ENCODE measurements at places on chromosomes 4 and X.

DNA sequence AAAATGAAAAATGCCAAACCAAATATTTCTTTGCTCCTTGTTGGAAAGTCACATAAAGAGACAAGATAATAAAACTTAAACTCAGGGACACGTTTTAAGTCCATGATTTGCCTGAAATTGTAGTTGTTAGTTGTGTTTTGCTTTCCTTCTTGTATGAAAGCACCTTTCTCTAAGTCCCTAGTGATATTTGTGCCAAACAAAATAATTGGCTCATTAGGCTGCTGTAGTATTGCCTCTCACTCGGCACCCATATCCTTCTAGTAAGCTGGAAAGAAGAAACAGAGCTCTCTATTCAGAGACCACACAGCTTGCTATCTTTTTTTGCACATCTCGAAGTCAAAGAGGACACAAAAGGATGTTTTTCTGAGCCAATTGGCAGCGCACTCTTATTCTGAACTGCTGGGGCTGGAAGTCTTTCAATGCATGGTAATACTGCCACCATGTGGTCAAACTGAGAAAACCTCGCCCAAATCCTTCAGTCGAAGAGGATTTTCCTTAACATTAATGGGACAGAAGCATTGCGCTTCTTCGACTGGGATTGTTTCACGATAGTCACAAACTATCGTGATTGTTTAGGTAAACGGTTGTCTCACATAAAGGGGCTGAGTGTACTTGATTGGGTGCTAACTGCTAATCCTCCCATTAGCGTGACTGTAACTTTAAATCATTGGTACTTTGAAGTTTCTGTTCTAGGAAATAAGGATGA, 571.9 kb upstream of the LCORL start:
- no peak for DNase-seq

DNA sequence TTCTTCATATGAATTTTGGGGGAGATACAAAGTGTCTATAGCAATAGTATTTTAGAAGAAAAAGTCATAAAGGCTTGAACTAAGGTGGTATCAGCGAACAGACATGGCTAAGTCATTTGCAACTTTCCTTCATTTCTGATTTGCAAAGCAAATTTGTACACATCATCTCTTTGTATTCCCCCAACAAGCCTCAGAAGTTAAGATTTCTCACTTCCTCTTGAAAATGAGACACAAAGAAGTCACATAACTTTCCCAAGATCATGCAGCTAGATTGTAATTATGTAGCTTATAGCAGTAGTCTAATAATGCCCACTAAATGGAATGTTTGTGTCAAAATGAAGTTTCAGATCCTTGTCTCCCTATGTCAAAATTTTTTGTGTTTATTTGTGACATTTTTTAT, 709.8 kb upstream of the HS3ST1 start:
- no peak for DNase-seq

DNA sequence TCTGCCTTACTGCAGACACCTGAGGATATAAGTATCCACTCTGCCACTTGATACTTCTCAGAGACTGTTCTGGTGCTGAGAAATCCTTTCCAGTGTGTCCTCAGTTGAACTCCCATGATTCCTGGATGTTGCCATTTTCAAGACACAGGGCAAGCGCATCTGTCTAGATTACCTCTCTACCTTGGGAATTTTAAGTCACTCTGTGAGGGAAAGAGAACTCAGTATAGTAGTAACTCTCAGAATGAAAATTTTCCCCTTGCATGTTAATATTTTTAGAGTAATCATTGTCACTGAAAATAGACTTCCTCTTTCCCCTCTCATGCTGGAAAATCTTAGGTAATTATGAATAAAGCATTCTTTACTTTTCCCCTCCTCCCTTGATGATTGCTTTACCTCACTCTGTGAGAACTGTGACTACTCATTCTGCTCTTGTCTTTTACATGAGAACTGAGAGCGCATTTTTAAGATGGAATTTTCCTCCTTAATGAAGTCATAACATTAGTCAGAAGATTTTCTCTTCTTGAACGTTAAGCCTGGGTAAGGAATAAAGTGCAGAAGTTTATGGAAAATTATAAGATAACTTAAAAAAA, 45.0 kb downstream of the TET2 start:
- DNase-seq: no peak

DNA sequence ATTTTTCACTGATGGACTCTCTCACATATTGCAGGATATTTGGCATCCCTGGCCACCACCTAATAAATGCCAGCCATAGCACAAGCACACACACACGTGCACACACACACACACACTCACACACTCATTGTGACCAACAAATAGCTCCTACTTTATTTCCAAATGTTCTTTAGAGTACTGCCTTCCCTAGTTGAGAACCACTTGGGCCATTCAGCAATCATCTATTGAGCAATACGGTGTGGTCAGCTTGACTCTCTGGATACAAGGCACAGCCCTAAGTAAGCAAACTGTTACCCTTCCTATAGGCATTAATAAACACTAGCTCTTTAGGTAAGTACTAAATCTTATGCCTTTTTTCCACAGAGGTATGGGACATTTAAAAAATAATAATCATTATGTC, 21.1 kb downstream of the CORIN start:
- DNase-seq: no peak

DNA sequence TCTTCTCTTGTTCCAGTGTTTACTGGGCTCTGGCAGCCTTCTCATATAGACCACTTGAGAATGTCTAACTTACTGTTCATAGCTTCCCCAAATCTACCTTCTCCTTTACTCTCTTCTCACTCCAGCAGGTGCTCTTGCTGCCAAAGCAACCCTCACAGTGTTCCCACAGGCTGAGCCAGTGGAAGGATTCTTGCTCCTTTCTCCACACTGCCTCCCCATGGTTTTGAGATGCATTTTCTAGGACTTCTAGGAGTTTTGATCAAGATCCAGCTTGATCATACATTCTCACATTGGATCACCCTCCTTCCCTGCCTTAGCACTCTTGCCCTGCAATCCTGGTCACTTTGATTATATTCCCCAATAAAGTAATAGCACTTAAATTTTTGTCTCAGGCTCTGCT, 230.8 kb downstream of the TMEM47 start:
- DNase-seq: no peak

- DNase-seq: no peak
Observed at GRCh38 chr4:137529432-137529831, 2.9 kb downstream of the PCDH18 start.

DNA sequence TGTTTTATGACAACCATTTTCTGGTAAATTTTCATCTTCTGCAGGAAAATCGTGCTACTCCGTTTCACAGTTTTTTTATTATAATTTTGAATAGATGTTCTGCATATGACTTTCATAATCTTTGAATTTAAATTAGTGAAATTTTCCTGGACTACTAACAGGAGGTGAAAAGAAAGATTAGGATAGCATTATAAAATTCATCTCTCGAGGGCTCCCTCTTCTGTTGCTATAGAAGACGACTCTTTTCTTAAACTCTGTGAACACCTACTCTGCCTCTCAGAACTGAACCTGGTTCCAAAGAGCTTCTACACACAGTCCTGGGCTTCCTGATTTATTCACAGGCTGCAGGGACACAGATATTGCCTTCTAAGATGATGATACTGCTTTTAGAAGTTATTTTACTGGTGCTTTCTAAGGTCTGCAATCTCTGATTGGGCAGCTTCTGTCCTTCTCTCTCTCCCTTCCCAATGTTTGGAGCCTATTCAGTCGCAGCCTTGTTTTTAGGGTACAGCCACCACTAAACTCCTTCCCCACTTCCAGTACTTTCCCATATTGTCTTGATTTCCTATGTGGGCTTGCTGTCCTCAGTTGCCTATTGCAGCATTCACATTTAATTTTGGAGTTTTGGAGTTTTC, 10.1 kb upstream of the SAP30 start:
- no peak for DNase-seq

- no peak for DNase-seq
Observed at GRCh38 chrX:118698516-118699170, 28.8 kb upstream of the IL13RA1 start.

GRCh38 chr4:123673971-123674370, 277.4 kb downstream of the SPRY1 start:
- DNase-seq: no peak

Data from cortex of kidney (tissue), 1 donor.